ENCODE measurements at places on chromosomes 4 and X.
A peak's percentile ranks its signal among the peaks of the same experiment; 100 is the strongest.

GRCh38 chr4:63085091-63085490 lies 1324.2 kb downstream of the TECRL start:
- no peak for DNase-seq

- no peak for DNase-seq
Observed at GRCh38 chrX:12567857-12568256, 223.4 kb upstream of the PRPS2 start.

DNA sequence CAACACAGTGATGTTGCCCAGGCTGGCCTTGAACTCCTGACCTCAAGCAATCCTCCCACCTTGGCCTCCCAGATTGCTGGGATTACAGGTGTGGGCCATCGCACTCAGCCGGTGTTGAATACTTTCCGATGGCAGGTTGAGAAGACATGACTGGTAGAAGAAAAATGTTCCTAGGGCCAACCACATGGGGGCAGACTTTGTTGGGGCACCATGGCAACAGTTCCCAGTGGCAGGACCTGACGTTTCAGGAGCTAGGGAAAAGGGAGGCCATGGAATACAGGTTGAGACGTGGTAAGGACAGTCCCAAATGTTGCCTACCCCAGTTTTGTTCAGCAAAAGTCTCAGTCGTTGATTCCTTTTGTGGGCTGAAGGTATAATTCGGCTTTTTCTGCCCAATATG lies 134.6 kb downstream of the ASMT start:
- DNase-seq: no peak

- no peak for DNase-seq
Observed at GRCh38 chrX:49177873-49178480, 6.3 kb downstream of the PLP2 start.

DNA sequence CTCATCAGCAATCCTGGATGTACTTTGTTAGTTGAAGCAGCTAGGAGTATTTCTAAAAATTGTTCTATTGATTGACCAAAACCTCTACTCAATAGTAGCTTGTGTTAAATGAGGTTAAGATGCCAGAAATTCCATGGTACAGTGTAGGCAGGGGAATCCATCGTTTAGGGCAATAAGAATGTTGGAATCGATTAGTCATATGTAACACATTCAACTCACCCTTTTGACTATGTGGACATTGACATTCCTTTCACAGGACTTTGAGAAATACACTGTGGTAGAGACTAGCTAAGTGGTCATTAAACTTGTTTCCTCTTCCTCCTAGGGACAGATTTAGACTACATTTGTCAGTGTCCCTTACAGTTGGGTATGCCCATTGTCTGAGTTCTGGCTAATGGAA lies 40.2 kb downstream of the KDM5C start:
- no peak for DNase-seq

DNA sequence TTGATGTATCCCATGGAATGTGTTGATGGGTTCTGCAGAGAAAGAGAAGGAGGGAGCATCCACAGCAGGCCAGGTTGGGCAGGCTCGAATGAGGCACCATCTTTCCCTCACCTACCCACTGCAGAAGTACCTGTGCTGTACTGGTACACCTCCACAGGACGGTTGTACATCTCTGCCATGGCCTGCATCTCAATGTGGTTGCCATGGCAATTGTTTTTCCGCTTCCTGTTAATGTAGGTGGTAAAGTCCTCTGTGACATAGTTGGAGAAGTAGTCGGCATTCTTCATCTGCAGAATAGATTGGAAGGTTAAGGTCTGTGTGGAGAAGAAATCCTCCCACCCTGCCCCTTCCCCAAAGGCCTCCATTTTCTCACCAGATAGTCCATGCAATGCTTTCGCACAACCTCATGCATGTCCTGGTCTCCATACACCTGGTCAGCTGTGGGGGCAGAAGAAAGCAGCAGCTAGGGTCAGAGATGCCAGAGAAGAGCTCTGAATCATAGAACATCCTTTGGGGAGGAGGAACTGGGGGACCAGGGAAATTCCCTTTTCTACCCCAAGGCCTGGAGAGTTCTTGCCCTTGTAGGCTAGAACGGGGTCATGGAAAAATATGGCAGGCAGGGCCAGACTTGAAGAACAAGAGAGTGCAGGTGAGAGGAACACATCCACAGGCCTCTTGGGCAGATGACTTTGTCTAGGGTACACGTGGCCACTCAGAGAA lies 15.9 kb upstream of the PIM2 start:
- peak; percentile 49 for DNase-seq

DNA sequence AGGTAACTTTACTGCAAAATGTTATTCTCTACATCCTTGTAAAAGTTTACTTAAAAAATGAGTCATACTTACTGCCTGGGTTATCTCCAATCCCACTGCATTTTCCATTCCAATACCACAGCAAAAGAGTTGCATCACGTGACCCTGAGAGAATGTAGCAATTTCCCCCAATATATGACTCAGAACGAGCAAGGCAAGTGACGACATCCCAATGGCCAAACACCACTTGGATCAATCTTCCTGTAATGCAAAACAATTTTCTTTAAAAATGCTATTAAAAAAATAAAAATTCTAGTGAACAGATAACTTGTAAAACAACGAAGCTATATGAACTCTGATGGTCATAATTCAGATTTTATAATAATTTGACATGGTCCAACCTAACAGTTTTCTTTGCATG lies 224.3 kb downstream of the DCLK2 start:
- no peak for DNase-seq

DNA sequence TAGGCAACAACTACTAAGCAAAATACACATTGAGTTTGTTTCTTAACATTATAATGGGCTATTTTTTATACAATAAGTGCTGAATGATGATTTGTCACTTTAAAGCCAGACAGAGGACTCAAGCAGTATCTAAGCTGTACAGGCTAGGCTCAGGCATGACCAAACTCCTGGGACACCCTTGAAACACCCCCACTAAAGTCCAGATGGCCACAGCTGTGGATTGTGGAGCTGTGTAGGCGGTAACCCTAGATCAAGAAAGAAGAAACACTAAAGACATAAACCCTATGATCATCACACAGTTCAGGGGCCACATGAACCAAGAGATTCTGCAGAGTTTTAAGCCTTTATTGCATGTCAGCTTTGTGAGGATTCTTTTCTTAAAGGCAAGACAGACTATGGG lies 25.1 kb downstream of the TAB3 start:
- no peak for DNase-seq

GRCh38 chr4:14254252-14254651 lies 626.7 kb upstream of the BOD1L1 start:
- DNase-seq: no peak

DNA sequence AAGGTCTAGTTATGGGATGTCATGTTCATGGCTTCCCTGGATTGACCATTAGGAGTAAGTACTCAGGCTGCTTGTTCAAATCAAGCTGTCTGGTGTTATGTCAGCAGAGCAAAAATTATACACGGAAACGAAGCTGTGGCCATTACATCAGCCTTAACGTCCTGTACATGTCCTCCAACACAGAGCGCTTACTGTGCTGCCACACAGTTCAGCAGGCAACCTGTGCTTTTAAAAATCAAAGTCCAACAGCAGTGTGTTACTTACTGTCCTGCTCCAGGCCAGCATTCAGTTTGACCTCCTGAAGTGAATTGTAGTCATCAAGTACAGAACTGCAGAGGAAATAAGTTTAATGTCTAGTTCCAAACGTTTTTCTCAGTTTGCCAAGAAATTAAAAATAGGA lies 46.0 kb downstream of the KLHL34 start:
- DNase-seq: no peak

- DNase-seq: no peak
Observed at GRCh38 chr4:156771171-156771837, 200.3 kb downstream of the PDGFC start.

DNA sequence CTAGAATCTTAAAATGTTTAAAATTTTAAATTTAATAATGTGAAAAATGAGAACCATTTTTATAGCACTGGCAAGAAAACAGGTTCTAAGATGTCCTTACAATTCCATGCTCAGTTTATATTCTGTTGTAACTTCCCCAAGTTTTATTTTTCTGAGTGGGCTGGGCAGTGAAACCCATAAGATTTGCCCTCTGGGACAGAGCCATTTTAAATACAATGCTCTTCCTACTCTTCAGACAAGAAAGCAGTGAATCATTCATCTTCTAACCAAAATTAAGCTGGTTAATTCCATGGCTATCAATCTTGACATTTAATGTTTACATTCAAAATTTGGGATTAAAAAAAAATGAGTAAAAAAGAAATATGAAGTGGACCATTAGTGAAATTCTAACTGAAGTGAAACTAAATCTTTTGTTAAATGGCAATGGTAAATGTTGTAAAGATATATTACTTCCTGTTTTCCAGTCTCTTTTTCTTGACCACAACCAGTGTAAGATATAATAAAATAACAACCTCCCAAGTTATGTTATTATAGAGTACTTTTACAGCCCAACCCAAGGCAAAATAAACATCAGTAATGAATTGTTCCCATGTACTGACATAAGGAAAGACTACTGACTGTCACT lies 37.2 kb upstream of the PTPN13 start:
- DNase-seq: no peak

GRCh38 chr4:110032603-110033002 lies 119.9 kb downstream of the EGF start:
- no peak for DNase-seq

DNA sequence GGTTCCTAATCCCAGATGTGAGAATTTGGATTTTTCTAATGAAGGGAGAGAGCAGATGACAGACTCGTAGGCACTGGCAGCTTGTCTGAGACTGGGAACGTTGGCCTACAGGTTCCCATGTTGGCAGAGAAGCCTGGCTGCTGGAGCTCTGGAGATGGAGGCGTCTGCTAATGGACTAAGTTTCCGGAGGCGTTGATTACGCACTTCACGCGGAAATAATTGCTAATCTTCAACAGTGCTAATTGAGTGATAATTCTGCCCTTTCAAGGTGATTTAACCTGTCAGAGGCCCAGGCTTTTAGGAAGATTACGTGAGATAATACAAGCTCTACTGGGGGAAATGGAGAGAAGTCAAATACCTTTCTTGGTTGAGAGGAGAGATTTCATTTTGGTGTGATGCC lies 77.4 kb downstream of the PSAPL1 start:
- no peak for DNase-seq

DNA sequence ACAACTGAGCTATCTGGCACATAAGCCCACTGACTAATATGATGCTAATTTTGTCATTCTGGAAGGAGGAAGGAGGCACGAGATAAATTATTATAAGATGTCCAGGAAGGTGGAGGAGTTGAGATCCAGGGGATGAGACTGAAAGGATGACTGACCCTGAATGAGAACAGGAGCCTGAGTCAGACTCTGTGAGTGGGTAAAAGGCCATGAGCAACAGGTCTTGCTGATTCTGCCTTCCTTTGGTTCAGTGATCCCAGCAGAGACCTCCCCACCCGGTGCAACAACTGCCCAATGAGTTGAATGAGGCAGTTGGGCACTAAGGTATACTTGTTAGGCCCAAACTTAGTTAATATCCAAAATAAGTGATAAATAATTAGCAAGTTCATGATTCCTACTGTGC lies 238.1 kb upstream of the GPC4 start:
- no peak for DNase-seq

GRCh38 chr4:101018836-101019235 lies 328.5 kb downstream of the PPP3CA start:
- no peak for DNase-seq

DNA sequence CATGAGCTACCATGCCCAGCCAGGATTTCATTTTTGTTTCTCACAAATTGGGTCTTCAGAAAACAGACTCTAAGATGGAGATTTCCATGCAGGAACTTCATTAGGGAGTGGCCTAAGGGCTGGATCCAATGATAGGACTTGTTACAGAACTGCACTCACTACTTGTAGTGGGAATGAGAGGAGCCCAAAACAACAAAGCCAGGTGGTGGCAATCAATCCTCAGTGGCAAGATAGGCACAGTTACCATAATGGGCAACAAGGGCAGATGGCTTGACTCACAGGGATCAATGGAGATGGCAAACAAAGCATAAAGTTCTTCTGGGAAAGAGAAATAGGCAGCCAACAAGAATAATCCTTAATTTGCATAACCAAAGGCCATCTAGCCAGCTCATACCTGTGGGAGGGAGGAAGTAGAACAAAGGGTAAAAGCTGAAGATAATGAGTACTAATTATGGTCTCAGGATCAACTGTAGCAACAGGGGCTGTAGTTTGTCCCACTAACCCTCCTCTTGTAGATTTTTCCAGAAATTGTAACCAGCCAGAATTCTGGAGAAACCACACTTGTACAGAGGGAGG lies 72.8 kb upstream of the MAPK10 start:
- DNase-seq: no peak

GRCh38 chr4:122666527-122667245 lies 45.8 kb upstream of the IL21 start:
- no peak for DNase-seq
